ENCODE measurements at places on chromosomes 6 and 20.

- H3K27ac ChIP-seq, result no peak overlapping the region
- no peak overlapping the region for H3K4me3 ChIP-seq
- H3K36me3 ChIP-seq, result peaks cover 26% of the 10 kb centered on the region
- H3K4me1 ChIP-seq, result no peaks in the 10 kb centered on the region
- H3K27me3 ChIP-seq, result no peaks in the 10 kb centered on the region
- no peak for DNase-seq
These were observed 71.5 kb upstream of the LAMP5 start for GRCh38 chr20:9442858-9443257.

- peaks cover 21% of the 10 kb centered on the region for H3K27me3 ChIP-seq
- H3K27ac ChIP-seq, result no peak overlapping the region
- no peak overlapping the region for H3K4me3 ChIP-seq
- peaks cover 34% of the 10 kb centered on the region for H3K4me1 ChIP-seq
- peaks cover 6% of the 10 kb centered on the region for H3K36me3 ChIP-seq
These were observed 3.8 kb downstream of the NFKBIE start for GRCh38 chr6:44261581-44261980.

GRCh38 chr6:129153257-129153656 is 270.3 kb downstream of the LAMA2 start:
- no peaks in the 10 kb centered on the region for H3K4me1 ChIP-seq
- no peaks in the 10 kb centered on the region for H3K27me3 ChIP-seq
- no peak for DNase-seq
- no peak overlapping the region for H3K4me3 ChIP-seq

DNA sequence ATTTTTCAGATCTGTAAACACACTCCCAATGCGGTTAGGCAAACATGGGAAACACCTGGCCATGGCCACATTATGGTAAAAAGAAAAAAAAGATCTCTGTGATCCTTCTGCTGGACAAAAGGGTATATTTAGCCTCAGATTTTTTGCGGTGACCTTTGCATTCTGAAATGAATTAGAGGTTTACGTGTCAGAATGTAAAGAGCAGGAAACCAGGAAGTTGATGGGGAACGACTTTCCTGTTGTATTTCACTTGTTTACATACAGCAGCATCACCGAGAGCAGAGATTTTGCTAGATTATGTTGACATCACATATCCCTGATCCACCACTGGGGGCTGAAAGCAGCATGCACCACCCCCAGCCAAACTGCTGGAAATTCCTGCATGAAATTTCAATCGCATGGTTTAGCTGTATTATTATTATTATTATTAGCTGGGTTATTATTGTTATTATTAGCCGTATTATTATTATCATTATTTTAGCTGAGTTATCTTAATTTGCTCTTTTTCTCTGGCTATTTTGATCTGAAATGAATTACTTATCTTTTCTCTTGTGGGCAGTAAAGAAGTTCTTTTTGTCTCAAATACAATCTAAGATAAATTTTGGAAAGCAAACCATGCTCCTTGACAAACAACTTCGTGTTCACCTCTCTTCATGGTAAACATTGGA is 189.4 kb downstream of the ZFP64 start:
- peaks cover 26% of the 10 kb centered on the region for H3K4me1 ChIP-seq
- no peak for DNase-seq

GRCh38 chr6:119343167-119343566 is 6.4 kb downstream of the MAN1A1 start:
- no peak overlapping the region for H3K27ac ChIP-seq
- H3K4me3 ChIP-seq, result no peak overlapping the region
- DNase-seq, result no peak
- no peaks in the 10 kb centered on the region for H3K36me3 ChIP-seq
- peaks cover 20% of the 10 kb centered on the region for H3K4me1 ChIP-seq

DNA sequence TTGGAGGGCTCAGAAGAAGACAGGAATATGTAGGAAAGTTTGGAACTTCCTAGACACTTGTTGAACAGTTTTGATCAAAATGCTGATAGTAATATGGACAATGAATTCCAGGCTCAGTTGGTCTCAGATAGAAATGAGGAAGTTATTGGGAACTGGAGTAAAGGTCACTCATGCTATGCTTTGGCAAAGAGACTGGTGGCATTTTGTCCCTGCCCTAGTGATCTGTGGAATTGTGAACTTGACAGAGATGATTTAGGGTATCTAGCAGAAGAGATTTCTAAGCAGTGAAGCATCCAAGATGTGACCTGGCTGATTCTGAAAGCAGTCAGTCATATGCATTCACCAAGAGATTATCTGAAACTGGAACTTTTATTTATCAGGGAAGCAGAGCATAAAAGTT is 45.1 kb downstream of the FRK start:
- H3K4me3 ChIP-seq, result no peak overlapping the region
- H3K27me3 ChIP-seq, result peaks cover 2% of the 10 kb centered on the region
- peaks cover 48% of the 10 kb centered on the region for H3K4me1 ChIP-seq
- no peaks in the 10 kb centered on the region for H3K36me3 ChIP-seq
- DNase-seq, result no peak

DNA sequence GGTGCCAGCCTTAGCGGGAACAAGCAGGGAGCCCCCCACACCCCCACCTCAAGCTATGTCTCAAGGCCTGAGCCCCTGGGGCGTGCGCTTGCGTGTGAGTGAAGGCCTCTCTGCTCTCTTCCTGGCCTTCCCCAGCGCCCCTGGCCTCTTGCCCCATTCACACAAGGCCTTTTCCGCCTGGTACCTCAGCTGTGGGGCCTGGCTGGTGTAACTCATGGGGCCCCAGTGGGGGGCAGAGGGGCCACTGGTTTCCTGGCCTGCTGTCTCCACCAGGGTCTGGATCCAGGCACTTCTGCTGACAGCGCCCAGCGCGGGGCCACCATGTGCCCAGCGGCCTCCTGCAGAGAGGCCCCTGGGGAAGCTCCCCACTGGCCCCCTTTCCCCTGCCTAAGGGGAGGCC is 34.7 kb downstream of the GNAS-AS1 start:
- DNase-seq, result no peak
- H3K27ac ChIP-seq, result no peak overlapping the region
- H3K36me3 ChIP-seq, result peaks cover 17% of the 10 kb centered on the region

DNA sequence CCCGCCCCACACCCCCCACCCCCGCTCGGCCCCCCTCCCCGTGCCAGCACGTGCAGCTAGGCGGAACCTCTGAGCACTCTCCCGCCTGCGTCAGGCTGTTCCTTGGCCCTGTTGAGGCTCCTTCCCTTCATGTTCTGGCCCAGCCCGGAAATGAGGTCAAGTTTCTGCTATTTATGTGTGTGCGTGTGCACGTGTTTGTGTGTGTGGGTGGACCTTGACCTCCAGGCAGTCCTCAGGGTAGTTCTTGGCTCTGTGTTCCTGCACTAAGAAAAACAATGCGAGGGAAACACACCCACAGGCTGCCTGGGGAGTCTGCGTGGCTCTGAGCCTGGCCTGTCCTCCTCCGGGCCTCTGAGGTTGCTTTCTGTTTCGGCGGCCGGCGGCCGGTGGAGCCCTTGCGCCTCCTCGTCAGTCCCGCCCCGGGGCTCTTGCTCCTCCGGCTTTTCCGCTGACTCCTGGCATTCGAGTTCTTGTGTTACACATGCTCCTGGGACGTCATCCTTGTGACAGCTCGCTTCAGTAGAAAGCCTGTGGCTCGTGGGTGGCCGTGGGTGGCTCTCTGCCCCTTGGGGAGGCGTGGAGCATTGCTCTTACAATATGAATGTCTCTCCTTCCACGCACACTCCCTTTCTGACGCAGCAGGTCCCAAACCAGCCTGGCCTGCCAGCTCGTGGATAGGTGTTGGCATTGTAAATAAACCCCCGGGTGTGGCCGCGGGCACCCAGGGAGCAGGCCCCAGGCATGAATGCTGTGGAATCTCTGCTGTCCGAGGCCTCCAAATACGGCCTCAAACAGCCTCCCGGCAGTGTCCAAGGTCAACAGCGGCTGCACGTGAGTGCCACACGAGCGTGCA is 10.0 kb downstream of the SLCO4A1 start:
- peaks cover 12% of the 10 kb centered on the region for H3K4me1 ChIP-seq
- no peaks in the 10 kb centered on the region for H3K36me3 ChIP-seq
- no peak overlapping the region for H3K27ac ChIP-seq
- no peak for DNase-seq
- H3K27me3 ChIP-seq, result no peaks in the 10 kb centered on the region
- H3K4me3 ChIP-seq, result peak overlapping the region; percentile 34

- H3K27me3 ChIP-seq, result peaks cover 8% of the 10 kb centered on the region
- no peak for DNase-seq
- H3K4me1 ChIP-seq, result peaks cover 7% of the 10 kb centered on the region
- no peak overlapping the region for H3K27ac ChIP-seq
- H3K36me3 ChIP-seq, result no peaks in the 10 kb centered on the region
These were observed 347.2 kb downstream of the TAF4 start for GRCh38 chr20:61718361-61719005.

DNA sequence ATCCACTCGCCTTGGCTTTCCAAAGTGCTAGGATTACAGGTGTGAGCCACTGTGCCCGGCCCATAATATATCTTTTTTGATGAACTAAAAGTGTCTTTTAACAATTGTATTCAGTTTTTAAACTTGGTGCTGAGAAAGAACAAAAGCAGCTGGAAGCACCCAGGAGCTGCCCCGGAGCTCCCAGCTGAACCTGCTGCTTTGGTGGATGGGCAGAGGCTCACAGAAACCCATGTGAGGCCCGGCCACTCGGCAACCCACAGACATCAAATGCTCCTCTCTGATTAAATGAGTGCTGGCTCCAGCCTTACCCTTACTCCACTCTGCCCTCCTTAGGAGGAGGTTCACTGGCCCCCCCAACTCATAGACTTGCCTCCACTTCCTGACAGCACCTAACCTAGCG is 59.4 kb upstream of the FRMD1 start:
- no peaks in the 10 kb centered on the region for H3K36me3 ChIP-seq
- no peak for DNase-seq
- no peak overlapping the region for H3K4me3 ChIP-seq
- no peak overlapping the region for H3K27ac ChIP-seq

DNA sequence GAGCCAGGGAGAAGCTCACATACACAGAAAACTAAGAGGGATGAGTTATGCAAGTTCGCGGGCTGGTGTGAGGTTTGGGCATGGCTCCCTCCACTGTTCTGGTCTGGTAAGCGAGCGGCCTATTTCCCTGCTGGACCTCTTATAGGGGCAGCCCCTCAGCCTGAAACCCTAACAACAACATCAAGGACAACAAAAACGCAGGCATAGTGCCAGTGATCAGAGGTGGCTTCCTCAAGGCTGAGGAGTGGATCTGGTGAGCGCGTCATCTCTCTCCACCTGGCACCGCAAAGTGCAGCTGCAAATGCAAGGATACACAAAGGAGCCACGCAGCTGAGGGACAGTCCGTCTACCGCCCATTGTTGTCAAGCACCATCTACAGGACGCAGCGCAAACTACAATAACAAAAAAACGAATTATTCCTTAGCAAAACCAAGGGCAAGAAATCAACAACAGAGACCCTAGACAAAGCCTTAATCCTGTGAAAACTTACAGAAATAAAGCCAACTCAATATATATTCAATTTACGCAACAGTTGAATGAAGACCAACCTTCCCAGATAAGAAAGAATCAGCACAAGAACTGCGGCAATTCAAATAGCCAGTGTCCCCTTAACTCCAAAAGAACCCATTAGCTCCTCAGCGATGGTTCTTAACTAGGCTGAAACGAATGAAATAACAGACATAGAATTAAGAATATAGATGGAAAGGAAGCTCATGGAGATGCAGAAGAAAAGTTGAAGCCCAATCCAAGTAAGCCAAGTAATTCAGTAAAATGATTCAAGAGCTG is 9.2 kb upstream of the DEFB110 start:
- H3K27ac ChIP-seq, result peak overlapping the region; percentile 93
- no peak overlapping the region for H3K4me3 ChIP-seq

DNA sequence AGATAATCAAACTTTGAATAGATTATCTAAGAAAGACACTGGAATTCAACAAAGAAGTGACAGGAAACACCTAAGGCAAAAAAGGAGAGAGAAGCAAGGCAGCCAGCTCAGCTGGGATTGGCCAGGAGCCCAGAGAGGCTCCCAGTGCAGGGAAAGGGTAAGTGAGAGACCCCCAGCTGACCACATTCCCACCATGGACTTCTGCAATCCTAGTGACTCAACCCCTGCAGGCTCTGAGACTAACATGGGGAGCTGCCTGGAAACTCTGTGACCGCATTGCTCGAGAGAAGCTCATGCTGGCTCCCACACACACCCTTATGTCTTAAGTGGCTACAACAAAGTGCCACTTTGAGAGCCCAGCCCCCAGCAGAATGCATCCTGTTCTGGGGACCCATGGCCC is 215.1 kb downstream of the PACRG start:
- no peak for DNase-seq
- H3K27me3 ChIP-seq, result peaks cover 2% of the 10 kb centered on the region
- H3K4me1 ChIP-seq, result peaks cover 2% of the 10 kb centered on the region
- no peak overlapping the region for H3K27ac ChIP-seq
- H3K36me3 ChIP-seq, result peaks cover 5% of the 10 kb centered on the region
- no peak overlapping the region for H3K4me3 ChIP-seq

DNA sequence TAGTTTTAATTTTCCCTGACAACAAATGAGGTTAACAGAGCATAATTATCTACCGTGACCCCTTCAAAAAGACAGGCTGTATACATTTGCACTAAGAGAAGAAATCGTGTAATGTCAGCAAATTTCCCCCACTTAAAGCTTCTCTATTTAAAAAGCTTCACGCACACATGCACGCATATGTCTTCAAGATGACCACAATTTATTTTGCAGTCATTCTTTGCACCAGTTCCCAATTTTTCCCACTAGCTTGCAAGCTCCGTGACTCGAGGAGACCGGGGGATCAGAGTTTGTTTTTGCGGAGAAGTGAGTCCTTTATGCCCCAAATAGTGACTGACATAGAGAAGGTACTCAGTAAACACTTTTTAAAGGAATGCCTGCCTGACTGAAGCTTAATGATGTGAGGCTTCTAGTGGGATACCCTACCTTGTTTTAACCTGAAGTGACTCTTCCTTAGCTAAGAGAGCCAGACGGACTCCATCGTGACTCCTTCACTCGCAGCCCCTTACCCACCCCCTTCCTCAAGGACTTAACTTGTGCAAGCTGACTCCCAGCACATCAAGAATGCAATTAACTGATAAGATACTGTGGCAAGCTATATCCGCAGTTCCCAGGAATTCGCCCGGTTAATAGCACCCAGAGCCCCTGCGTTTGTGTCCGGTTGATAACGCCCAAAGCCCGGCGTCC is 9.3 kb upstream of the NQO2 start:
- DNase-seq, result no peak
- H3K27me3 ChIP-seq, result peaks cover 9% of the 10 kb centered on the region
- peak overlapping the region; percentile 95 for H3K4me3 ChIP-seq

DNA sequence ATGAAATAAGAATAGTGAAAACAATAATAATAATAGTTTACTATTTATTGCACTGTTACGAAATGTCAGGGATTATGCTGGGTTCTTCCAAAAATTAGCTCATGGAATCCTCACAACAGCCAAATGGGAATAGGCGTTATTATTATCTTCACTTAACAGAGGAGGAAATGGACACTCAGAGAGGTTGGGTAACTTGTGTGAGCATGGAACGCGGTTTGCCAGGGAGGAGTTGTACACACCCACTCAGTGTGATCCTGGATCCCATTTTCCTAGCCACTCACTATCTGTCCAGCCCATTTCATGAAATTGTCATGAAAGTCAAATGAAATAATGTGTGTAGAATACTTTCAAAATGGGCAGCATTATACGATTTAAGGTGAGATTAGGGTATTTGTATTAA is 4.6 kb downstream of the NELFCD start:
- DNase-seq, result no peak
- no peaks in the 10 kb centered on the region for H3K36me3 ChIP-seq
- peaks cover 5% of the 10 kb centered on the region for H3K27me3 ChIP-seq
- H3K27ac ChIP-seq, result no peak overlapping the region
